ENCODE measurements at places on chromosomes 5 and 9.
A peak's percentile ranks its signal among the peaks of the same experiment; 100 is the strongest.

DNA sequence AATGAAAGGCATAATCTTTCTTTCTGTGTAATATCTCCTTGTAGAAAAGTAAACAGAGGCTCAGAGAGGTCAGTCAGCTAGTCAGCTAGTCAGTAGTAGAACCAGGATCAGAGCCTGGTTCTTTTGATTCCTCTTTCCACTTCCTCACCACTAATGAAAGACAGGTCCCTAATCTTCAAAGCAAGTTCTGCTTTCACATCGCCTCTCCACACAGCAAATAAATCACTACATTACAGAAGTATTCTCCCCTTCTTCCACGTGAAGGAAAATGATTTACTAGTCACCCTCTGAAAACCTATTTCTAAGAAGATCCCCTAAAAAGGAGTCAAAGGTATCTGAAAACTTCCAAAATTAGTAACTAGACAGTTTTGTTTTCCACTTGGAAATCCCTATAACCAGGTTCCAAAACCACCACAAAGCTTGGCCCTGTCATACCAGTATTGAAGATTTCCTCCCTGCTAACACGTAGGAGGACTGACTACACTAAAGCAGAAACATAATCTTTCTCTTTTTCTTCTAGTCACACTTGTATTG is 140.5 kb upstream of the TARS1 start:
- no peak for DNase-seq

DNA sequence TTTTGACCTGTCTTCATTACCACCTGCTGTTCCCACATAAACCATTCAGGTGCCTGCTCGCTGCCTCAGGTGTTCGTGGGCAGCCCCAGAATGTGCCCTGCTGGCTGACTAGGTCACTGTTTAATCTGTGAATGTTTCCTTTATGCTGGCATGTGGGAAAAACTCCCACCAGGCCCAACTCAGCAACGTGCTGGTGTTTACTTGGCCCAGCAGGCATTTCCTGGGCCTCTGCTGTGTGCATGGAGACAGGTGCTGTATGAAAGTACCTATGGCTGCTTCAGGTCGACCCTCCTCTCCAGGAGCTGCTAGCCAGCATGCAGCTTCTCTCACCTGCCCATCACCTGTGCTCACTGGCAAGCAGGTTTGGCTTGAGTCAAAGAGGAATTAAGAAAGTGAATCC is 65.8 kb downstream of the RAD23B start:
- no peak for DNase-seq

GRCh38 chr9:129174102-129174723 is 3.8 kb downstream of the IER5L start:
- peak; percentile 82 for DNase-seq

DNA sequence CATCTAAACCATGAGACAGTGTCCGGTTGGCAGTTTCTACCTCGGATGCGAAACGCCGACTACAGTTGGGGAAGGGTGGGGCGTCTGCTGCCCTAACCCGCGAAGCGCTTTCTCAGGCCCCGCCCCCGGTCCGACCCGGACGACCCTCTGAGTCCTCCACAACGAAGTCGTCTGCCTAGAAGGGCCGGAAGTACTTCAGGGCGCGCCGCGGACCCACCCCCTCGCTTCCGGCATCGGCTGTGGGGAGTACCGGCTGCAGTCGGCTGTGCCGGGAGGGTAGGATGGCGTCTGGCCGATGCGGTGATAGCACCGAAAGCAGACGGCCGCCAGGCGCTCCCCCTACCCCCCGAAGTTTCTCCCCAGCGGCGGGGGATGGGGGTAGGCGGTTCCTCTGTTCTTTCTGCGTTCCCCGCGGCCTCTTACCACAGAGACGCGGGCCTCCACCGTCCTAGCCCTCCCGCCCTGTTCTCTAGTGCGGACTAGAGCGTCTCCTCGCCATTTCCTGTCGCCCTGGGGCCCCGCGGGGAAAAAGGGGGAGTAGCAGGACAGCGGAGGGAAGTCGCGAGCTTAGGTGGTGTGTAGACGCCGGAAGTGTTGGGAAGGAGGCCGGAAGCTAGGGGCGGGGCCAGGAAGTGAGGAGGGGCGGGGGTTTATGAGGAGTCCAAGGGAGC is at the start of gene TRIM41:
TRIM41 (plus strand) TSS at position 224 of the 671 bp plus-strand sequence. CDS start 719 bp downstream, outside the sequence.
- DNase-seq: peak; percentile 93

GRCh38 chr5:159503236-159503635 is 172.9 kb upstream of the IL12B start:
- no peak for DNase-seq

- DNase-seq: no peak
Observed at GRCh38 chr5:61796773-61797172, 464.7 kb downstream of the ZSWIM6 start.
